ENCODE measurements at places on chromosomes 7 and 10. TPM values are rescaled to one million over a fixed set of nuclear protein-coding genes. Genes with fewer than 3 reads are reported as not detected.

DNA sequence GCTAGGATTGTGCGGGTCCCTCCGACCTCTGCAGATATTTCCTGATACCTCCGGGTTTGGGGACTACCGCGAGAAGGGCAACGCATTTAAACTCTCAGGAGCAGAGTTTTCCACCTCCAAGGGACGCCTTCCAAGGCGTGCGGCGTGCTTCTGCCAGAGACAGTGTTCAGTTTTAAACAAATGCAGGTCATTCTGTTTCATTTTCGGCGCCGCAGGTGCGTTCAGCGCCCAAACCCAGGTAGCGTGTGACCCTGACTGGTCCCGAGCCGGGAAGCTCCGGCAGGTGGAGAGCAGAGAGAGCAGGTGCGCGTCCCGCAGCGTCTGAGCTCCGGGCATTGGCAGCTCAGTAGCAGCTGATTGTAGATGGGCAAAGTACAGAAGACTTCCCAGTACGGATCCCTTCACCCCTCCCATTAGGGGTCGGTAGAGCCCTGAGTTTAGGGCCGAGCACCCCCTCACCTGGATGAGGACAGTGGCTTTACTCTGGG, 1.4 kb upstream of the CYP26A1 start:
- DNase-seq = no peak

The PDZD7 gene
- 0.18 TPM for total RNA-seq

- DNase-seq = no peak
Measured at GRCh38 chr7:151194188-151194587, 7.1 kb upstream of the ASB10 start.

The C10orf67 gene
- not detected for total RNA-seq

The NRP1 gene
- 68.3 TPM for total RNA-seq

The UFSP1 gene
- total RNA-seq = 4.6 TPM

DNA sequence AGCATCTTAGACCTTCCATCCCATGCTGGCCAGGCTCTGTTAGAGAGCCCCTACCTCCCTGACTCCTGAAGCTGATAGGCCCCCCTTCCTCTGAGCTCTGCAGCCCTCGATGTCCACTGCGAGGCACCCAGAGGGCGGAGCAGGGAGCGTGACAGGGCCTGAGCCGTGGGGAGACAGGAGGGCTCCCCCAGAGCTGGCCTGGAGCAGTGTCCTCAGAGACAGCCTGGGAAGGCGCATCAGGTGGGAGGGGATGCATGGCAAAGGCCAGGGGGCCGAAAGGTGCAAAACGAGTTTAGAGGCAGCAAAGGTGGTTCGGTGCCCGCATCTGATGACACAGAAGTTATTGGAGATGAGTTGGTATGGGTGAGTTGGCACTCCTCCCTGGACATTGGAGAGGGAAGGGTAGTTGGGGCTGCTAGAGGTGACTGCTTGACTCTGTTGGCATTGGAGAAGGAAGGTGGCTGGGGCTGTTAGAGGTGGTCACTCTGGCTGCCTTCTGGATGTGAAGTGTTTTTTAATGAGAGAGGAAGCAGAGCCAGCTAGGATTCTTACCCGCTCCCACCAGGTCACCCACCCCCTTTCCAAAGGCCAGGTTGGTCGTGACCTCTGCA, 53.1 kb downstream of the PRF1 start:
- DNase-seq = no peak

The GPR141 gene
- total RNA-seq = 0.81 TPM

DNA sequence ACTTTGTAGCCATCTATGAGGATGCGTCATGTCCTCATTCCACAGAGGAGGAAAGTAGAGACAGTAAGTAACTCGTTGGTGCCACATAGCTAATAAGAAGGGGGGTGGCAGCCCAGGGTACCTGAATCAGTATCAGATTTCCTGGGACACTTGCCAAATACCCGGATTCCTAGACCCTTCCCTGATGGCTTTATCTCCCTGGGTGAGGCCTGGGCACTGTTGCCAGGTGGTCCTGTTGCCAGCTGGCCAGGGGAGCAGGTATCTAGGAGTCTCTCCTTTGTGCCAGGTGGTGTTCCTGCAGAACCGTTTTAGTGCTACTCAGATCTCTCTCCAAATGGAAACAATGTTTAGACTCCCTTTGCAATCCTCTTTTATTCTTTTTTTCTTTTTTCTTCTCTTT, 12.7 kb downstream of the SLC29A3 start:
- no peak for DNase-seq

GRCh38 chr10:92846-93245, 42.4 kb upstream of the ZMYND11 start:
- DNase-seq = no peak

DNA sequence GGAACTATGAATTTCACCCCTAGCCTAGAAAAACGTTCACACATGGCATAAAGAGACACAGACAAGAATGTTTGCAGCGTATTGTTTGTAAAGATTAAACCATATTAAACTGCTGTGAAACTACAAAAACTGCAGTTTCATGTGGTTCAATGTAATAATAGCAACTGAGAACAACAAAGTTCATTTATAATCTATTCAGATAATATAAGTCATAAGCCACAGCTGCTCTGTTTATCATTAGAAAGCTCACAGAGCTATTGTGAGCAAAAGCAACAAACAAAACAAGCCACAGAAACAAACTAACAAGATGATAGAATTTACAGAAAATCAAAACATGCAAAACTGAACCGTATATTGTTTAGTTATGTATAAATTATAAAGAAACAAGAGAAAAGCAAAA, 113.5 kb downstream of the AHR start:
- no peak for DNase-seq

DNA sequence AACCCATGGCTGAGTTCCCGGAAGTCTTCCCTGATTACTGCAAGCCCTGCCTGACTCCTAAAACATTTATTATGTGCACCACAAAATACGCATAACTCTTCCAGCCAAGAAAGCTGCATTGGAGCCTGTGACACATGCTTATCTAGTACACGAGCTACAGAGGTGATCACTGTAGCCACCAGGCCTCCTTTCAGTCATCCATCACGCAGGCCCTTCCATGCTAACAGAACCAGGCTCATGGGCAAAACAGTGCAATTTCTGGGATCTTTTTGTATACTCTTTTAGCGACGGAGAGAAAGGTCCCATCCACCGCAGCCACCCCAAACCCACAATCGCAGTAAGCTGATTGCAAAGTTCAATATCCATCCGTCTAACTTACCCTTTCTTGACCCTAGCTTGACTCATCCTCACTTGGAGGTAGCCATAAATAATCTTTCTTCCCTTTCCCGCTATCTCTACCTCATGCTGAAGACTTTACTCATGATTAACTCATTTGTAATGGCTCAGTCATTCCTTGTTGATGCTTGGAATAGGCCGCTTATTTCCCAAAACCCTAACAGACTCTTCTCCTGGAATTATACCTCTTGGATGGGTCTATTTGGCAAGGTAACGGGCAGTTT, 1203.5 kb downstream of the TYW1 start:
- DNase-seq = no peak

The FAM200A gene
- 8.7 TPM for total RNA-seq
